Tibial nerve (tissue), 4 donors: ENCODE measurements at places on chromosomes 12 and 14.

DNA sequence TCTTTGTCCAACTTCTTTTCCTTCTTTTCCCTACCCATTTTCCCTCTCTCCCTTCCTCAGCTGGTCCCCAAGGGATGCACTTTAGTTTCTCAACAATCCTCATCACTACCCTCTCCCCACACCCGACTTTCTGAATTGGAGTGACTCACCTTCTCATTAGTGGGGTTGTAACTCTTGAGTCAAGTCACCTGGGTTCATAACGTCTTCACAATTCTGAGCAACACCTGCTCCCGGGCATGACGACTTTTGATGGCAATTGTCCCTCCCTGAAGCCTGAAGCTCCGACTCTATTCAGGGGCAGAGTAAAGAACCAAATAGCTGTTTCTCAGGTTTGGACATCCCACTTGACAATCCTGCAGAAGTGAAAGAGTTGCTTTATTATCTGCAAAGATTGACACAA is 82.7 kb upstream of the OTX2 start:
- no peak for DNase-seq

DNA sequence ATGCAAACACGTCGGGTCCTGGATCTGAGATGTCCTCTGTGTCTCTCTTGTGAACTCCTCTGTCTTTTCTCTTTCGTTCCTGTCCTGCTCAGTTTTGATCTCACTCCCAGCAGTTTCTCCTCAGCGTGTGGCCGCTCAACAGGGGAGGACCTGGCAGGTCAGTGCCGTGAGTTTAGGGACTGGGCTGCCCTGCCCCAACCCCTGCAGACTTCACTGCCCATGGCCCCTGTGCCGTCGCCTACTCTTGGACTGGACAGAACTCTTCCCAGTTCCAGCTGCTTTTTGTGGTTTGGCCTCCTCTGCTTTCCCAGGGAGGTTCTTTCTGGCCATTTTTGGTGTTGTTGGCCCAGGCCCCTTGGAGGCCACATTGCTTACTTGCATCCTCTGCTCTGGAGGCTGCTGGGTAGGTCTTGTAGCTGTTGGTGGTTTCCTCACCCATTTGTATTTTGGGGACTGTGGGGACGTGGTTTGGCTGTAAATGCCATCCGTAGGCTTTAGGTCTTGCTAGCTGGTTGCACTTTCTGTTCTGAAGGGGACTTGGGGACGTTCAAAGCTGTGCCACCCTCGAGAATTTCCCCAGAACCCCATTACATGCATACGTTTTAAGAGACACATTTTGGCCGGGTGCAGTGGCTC is 20.0 kb upstream of the DNAH10 start:
- no peak for DNase-seq

DNA sequence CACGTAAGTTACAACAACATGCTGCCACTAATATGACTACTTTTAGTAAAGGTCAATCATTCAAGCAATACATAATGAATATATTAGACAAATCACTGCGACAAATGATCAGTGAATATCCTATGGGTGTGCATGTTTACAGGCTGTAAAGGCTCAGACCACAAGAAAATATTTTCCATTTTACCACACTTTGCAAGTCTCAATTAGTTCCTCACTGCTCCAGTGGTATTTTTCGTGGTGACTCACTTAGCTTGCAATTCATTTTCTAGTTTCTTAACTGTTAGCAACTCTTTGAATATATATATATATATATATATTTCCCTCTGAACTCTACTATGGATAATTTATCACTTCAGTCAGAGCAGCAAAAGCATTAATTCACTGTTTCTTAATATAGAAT is 96.9 kb downstream of the EML5 start:
- no peak for DNase-seq

GRCh38 chr12:132414634-132415326 is 75.2 kb upstream of the FBRSL1 start:
- peak; percentile 32 for DNase-seq

DNA sequence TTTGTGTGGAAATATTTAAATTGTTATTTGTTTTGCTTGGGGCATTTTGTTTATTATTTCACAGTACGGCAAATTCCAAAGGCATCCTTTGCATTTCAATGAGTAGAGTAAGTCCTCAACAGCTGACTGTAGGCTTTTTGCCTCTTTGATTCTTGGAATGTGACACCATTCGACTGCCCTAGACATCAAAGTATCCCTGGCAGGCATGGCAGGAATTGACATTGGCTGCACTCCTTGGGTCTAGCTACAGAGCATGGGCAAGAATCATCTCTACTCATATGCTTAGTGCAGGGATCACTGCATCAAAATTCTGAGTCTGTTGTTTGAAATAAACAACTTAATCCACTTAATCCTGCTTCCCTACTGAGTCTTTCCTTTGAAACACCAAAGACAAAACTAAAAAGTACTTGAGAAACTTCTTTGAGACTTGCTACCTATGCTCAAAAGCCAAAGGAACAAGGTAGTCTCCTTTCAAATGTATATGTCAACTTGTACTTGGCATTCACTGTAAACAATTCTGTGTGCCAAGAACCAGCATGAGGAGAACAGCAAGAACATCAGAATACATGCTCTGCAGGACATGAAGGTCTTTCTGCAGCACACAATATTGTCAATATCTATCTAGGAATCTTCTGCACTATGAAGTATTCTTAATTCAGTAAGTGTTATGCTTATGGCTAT is 1569.0 kb upstream of the FLRT2 start:
- no peak for DNase-seq

DNA sequence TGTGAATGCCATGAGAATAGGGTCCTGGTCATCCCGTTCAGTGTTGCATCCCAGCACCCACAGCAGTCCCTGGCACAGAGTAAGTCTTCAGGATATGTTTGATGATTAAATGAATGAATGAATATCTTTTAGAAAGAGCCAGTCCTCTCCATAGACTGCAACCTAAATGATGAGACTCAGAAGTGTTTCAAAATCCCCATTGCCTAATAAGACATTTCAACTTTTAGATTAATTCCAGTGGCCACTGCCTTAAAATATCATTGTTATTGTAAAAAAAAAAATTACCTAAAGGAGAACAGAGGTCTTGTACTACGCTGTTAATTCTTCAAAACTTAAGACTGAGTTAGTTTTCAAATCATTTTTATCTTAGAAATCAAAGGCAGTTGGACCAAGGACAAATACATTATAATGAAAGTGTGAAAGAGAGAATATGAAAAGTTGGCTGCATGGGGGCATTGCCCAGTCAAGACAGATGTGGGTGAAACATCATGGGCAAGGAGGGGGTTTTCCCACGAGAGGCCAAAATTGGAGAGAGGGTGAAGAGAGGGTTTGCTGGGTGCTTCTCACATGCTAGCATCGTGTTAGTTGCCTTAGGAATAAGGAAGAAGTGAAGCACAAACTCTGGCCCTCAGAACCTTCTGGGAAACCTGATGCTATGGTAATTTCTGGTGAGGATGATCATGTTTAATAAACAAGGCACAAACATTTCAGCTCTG is 26.3 kb upstream of the CPM start:
- no peak for DNase-seq

DNA sequence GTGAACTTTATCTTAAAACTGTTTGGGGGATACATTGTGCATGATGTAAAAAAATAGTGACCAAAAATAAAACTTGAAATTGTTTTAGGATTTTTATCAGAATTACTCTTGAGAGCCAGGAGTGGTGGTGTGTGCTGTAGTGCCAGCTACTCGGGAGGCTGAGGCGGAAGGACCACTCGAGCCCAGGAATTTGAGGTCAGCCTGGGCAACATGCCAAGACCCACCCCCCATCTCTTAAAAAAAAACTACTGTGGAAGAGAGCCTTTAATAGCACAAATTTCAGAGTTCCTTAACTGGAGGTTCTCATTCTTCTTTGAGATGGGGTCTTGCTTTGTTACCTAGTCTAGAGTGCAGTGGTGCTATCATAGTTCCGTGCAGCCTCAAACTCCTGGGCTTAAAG is 21.5 kb downstream of the CPSF2 start:
- DNase-seq, result no peak

- no peak for DNase-seq
Observed at GRCh38 chr14:24340606-24341005, 815 bp upstream of the RIPK3 start.

- DNase-seq, result no peak
Observed at GRCh38 chr12:114666746-114667668, 17.0 kb downstream of the TBX3 start.

GRCh38 chr12:94718114-94718513 is 67.8 kb upstream of the TMCC3 start:
- DNase-seq, result no peak

DNA sequence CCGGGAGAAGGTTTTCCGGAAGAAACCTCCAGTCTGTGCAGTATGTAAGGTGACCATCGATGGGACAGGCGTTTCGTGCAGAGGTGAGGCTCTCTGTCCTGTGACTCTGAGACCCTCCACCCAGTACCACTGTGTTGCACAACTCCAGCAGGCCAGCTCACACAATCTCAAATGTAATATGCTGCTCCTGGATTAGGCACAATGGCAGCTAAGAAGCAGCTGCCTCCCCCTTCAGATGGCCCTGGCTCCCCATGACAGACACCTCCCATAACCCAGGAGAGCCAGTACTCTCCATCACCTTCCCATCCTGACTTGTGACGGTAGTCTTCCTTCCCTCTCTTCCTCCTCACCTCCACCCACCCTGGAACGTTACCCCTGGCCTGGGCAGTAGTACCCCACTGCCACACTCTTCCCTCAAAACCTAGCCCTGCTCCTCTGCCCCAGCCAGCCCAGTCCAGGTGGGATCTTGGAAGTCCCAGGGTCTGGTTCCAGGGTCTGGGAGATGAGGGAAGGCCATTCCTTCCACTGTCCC is 2.1 kb downstream of the TNS2 start:
- DNase-seq, result peak; percentile 12

- DNase-seq, result no peak
Observed at GRCh38 chr12:50032515-50032853, 7.2 kb upstream of the RACGAP1 start.

- no peak for DNase-seq
Observed at GRCh38 chr14:28264306-28264705, 502.3 kb upstream of the FOXG1 start.

GRCh38 chr12:14723763-14724162 is 27.4 kb upstream of the GUCY2C start:
- DNase-seq, result no peak

DNA sequence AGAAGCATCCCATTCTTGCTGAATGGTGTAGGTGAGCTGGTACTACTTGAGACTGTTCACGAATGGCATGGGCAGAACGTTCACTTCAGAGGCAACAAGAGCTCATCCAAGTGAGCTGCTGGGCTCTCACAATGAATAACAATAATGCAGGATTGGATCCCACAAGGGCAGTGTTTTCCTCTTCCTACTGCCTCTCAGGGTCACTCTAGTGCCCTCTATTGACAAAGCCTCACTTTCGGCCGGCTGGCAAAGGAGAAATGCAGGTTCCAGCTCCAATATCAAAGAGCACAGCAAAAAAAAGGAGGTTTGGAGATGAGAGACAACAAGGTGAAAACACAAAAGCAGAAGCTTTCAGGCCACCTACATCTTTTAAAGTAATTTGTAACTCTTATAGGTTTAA is 74.6 kb upstream of the MYF6 start:
- DNase-seq, result no peak

- DNase-seq, result no peak
Observed at GRCh38 chr12:22799503-22799902, 174.5 kb downstream of the ETNK1 start.

GRCh38 chr12:104288635-104289274 is 14.8 kb upstream of the EID3 start:
- DNase-seq, result peak; percentile 61

DNA sequence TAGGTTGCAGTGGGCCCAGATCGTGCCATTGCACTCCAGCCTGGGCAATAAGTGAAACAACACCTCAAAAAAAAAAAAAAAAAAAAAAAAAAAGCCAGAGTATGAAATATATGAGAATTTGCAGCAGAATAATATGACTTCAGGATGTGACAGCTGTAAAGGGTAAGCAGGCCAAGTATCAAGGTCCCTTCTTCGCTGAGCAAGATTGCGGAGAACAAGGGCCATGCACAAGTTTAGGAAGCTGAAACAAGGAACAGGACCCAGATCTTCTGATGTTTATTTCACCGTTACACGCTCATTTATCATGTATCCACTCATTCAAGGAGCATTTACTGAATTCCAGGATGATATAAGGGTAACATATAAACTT is 659 bp upstream of the FOXJ2 start:
- no peak for DNase-seq

- no peak for DNase-seq
Observed at GRCh38 chr12:5309654-5310053, 122.3 kb upstream of the NTF3 start.

GRCh38 chr12:57741844-57742738 is 2.7 kb upstream of the TSPAN31 start:
- no peak for DNase-seq

GRCh38 chr14:93510056-93510455 is 79.3 kb downstream of the UNC79 start:
- no peak for DNase-seq

GRCh38 chr14:105412771-105413543 is 6.7 kb upstream of the MTA1 start:
- no peak for DNase-seq

GRCh38 chr12:46361667-46362034 is 10.9 kb downstream of the SLC38A2 start:
- DNase-seq, result no peak

- no peak for DNase-seq
Observed at GRCh38 chr12:40697566-40698259, 5.5 kb downstream of the CNTN1 start.

- no peak for DNase-seq
Observed at GRCh38 chr12:6526766-6527525, 7.4 kb upstream of the GAPDH start.

- no peak for DNase-seq
Observed at GRCh38 chr12:116515684-116516083, 43.5 kb upstream of the MAP1LC3B2 start.

DNA sequence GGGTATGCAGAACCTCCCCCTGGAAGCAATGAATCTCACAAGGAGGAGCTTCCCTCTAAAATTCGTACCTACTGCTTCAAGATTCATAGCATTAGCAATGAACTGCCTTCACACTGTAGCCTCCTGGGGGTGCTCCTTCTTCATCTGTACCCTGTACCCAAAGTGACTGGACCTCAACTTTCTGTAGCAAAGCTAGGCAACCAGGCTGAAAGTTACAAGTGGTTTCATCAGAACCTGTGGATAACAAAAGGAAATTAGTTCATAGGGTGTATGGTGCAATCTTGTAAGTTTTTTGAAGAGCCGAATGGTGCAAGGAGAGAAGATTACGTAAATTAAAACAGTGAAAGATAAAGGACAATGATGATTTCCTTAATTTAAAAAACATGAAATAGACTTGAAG is 1541.7 kb upstream of the FLRT2 start:
- no peak for DNase-seq

GRCh38 chr14:52354242-52354641 is 40.1 kb downstream of the PTGER2 start:
- no peak for DNase-seq

DNA sequence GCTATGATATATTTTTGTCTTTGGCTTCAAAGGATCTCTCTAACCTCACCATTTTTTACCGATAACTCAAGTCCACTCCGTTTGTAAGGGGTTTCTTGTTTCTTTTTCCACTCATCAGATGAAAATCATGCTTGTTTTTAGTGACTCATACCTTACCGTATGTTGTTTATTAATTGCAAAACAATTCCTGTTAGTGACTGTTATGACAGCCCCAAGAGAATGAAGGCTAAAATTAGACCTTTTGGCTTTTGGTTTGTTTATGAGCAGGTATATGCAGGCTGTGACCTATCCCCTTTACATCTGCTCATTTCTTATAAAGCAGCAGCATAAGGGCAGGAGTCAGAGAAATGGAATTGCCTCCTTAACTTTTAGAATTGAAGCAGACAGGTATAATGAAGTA is 319.8 kb downstream of the CEP128 start:
- no peak for DNase-seq

- no peak for DNase-seq
Observed at GRCh38 chr12:92759634-92760268, 57.0 kb downstream of the PLEKHG7 start.

GRCh38 chr12:16506394-16506793 is 99.6 kb downstream of the LMO3 start:
- DNase-seq, result no peak
